Naive thymus-derived CD4-positive, alpha-beta T cell (primary cell): ENCODE measurements at places on chromosomes 11 and 22. TPM values are rescaled to one million over a fixed set of nuclear protein-coding genes. Genes with fewer than 3 reads are reported as not detected.

DNA sequence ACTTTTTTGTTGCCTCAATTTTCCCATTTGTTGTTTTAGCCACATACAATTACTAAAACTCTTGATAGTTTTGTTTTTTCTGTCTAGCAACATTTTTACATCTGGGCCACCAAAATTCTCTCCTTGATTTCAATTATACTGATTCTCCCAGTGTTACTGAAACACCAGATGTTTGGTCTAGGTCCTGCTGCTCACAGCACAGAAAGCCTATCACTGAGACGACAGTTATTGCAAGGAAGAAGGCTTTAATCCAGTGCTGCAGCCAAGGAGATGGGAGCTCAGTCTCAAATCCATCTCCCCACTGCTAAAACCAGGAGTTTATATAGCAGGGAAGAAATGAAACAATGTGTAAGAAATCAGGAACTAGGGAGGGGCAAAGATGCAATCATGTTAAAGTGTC is 837.7 kb upstream of the CNTN5 start:
- DNase-seq = no peak

DNA sequence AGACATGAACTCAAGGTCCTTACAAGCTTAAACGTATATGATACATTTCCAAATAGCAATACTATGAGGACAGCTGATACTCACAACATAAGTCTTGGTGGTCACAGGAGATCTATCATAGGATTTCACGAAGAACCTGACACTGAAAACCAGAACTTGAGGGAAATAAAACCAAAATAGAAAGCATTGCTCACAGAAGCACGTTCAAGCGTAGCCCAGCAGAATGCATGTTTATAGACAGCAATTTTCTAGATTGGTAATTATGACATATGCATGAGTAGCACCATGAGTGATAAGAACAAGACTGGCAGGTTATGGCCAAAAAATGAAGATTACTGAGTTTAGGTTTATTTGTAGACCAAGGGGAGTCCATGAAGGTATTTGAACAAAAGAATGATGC is 243.5 kb downstream of the ETS1 start:
- no peak for DNase-seq

DNA sequence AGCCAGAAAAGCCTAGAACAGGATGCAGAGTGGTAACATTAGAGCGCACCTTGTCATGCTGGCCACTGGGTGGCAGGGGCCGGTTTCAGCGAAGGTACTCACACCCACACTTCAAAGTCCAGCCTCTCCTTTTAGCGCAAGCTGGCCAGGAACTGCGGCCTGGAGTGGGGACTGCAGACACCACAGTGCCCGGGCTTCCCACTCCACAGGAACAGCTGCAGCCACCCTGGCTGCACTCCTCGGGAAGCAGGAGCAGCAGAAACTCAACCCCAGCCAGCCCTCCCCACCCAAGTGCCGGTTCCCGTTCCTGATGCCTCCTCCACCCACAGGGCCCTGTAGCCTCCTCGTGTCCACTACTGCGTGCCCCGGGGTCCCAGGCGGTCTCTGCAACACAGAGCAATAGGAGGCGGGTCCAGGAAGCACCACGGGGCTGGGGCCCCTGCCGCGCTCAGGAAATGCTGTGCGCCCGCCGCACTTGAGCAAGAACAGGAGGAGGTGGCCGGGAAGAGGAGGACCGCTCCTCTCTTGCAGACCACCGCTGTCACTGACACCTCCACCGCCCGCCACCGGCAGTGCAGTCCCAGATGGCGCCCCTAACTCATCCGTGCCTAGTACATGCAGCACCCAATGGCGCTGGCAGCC is 2.2 kb downstream of the RFPL2 start:
- peak; percentile 21 for DNase-seq

- DNase-seq = no peak
Observed at GRCh38 chr11:134666273-134667174, 254.5 kb upstream of the B3GAT1 start.

DNA sequence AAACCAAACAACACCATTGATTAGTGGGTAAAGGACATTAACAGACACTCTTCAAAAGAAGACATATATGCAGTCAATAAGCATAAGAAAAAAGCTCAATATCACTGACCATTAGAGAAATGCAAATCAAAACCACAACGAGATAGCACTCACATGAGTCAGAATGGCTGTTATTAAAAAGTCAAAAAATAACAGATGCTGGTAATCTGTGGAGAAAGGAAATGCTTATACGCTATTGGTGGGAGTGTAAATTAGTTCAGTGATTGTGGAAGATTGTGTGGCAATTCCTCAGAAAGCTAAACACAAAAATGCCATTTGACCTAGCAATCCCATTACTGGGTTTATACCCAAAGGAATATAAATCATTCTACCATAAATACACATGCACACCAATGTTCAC is 182.6 kb downstream of the TRPC6 start:
- DNase-seq = no peak

GRCh38 chr11:122229078-122229477 is 113.1 kb upstream of the BLID start:
- DNase-seq = no peak

DNA sequence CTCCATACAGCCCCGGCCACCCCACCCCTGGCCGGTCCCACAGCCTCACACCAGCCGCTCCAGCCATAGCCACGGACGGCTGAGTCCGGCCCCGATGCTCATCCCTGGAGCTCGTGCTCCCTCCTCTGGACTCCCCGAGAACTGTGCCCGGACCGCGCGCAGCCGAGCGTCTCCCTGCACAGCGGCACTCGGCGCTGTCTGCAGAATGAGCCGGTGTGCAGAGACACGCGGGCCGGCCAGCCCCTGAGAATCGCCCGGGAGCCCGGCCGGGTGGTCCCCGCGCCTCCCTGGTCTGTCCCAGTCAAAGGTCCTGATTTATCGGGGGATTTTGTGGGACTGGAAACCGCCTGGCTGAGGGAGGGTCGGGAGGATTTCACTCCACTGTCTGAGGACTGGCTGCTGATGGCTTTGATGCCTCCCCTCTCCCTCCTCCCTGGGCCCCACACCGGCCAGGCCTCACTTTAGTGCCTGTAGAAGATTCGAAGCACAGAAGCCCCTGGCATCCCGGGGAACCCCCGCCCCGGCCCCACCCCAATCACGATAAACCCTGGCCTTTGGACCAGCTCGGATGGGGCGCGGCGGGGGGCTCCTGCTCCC is 102.7 kb downstream of the BRD1 start:
- peak; percentile 63 for DNase-seq

GRCh38 chr11:197741-198235 is 4.9 kb downstream of the SCGB1C1 start:
- peak; percentile 7 for DNase-seq

OR52N4 gene
- 0.33 TPM for polyA plus RNA-seq
